Esophagus mucosa (tissue), 1 donor: ENCODE measurements at places on chromosomes 3 and 15. TPM values are rescaled to one million over a fixed set of nuclear protein-coding genes. Genes with fewer than 3 reads are reported as not detected.

DNA sequence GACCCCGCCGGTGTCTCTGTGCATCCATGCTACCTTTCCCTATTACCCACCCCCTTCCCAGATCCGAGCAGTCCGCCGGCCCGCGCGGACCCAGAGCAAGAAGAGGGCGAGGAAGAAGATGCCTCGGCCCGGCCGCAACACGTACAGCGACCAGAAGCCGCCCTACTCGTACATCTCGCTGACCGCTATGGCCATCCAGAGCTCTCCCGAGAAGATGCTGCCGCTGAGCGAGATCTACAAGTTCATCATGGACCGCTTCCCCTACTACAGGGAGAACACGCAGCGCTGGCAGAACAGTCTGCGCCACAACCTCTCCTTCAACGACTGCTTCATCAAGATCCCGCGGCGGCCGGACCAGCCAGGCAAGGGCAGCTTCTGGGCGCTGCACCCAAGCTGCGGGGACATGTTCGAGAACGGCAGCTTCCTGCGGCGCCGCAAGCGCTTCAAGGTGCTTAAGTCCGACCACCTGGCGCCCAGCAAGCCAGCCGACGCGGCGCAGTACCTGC lies 788 bp downstream of the FOXB1 start:
- ATAC-seq = no peak

DNA sequence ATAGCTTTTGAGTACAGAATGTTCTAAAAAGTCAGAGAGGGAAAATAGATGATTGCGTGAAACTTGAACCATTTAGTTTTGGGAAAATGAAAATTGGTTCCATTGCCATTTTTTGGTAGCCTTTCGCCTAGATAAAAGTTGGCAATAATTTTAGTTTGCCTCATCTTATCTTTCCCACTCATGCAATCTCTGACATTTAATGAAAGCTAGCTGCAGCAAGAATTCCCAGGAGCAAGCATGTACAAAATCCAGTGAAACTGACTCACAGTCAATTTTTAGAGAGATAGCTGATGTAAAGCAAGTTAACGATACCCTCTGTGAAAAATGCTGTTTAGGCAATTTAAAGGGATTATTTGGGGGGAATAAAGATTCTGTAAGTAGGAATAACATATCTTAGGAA lies 797.4 kb downstream of the GRM7 start:
- no peak for ATAC-seq

DNA sequence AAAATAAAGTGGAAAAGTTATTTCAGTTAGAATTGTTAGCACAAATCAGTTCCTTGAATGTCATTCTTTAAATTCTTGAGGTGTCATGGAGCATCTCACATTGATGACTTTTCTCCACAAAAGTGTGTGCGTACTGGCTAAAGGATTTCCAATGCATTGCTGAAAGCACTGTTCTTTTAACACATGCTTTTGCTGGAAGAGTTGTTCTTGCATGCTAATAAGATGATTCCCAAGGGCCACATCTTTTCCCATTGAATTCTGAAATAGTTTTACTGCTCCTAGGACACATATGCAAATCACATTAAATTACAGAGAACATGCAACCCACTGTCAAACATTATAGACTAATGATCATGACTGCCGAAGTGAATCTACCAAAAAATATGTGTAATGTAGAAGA lies 516.3 kb upstream of the CADM2 start:
- ATAC-seq = no peak

- ATAC-seq = peak; percentile 87
Measured at GRCh38 chr3:9946112-9947024, 5.8 kb downstream of the PRRT3 start.

- no peak for ATAC-seq
Measured at GRCh38 chr3:20218215-20218614, 32.2 kb upstream of the SGO1 start.

DNA sequence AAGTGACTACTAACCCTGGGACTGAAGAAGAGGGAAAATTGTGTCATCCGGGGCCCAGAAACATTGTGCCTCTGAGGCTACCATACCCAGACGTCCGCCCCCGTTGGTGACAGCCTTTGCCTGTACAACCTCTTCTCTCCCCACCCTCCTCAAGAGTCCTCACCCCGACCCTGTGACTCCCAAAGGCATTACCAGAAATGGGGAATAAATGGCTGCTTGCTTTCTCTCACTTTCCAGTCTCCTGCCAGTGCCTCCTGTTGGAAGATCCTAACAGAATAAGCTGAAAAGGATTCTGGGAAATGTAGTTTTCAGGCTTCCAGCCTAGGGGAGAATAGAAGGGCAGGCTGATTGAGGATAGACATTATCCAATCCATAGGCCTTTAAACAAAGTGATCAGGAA lies 30.8 kb upstream of the SLC25A36 start:
- ATAC-seq = no peak

GRCh38 chr15:43974852-43975251 lies 148.1 kb downstream of the WDR76 start:
- ATAC-seq = no peak

DNA sequence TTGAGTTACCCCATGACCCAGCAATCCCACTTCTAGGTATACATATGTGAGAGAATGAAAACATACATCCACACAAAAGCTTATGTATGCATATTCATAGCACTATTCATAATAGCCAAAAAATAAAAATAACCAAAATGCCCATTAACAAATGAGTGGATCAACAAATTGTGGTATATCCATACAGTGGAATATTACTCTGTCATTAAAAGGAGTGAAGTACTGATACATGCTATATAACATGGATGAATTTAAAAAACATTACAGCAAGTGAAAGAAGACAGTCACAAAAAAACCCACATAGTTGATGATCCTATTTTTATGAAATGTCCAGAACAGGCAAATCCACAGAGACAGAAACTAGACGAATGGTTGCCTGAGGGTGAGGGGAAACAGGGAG lies 5.2 kb downstream of the C3orf20 start:
- ATAC-seq = no peak

DNA sequence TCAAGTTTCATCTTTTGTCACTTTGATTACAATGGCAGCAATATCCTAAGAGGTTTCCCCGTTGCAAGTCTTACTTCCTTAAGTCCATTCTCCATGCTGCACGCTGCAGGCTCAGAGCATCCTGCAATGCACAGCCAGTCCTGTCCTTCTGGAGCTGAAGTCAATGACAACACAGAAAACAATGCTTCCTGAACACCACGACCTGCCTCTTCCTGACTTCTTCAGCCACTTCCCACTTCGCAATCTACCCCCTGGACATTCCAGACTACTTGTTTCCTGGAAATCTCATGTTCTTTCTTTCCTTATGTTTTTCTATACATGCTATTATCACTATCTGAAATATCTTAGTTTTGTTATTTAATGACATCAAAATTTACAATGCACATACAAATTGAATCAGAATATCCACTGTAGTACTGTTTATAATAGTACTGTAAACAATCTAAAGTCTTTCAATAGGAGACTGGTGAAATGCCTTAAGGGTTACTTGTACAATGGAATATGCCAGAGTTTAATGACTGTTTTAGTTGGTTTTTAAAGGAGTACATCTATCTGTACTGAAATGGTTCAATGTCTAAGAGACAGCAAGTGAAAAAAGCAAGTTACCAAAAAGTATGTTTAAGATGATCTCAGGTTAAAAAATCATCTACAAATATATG lies 113.7 kb upstream of the PRTG start:
- ATAC-seq = no peak

DNA sequence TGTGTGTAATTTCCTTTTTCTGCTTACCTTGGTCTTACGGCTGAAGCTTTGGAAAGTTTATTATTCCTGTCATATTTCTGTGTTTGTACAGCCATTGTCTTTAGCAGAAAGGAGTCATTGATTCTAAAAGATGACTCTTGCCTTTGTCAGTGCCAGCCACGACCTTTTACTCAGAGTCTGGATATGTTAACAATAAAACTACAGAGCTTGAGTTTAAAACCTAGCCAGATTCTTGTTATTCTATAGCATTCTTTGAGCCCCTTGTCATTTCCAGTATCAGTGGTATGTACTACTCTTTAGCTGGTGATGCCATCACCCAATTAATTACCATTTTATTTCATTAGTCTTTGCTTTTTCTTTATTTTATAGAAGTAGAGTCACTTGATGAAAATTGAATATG lies 142.4 kb downstream of the TCF12 start:
- ATAC-seq = no peak

DNA sequence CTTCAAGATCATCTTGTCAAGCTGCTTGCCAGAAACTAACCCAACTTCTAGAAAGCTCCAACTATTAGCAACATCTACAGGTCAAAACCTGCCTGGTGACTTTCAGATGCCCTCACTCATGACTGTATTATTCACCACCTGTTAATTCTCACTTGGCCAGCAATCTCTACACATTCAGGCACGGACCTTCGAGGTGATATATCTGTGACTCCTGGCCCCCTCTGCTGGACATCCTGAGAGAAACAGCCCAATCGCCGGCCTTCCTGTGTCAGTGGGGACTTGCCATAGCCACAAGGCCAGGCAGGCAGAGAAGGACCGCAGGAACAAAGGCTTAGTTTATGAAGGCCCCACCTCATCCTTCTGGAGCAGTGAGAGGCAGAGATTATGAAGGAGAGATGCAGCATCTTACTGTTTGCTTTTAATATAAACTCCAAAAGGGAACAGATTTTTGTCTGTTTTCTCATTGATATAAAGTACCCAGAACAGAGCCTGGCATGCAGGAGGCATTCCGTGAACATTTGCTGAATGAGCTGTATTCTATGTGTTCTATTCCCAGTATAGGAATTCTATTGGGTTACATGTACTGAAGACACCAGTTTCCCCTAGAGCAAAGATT lies 24.4 kb upstream of the OCA2 start:
- peak; percentile 98 for ATAC-seq

DZIP1L gene
- 2.4 TPM for total RNA-seq

CPEB1 gene
- 0.12 TPM for total RNA-seq

CEP19 gene
- 1.0 TPM for total RNA-seq

ZNF860 gene
- total RNA-seq = 2.9 TPM

SYNPR gene
- not detected for total RNA-seq

VPS39 gene
- 29.0 TPM for total RNA-seq

PLAAT1 gene
- total RNA-seq = 7.4 TPM

DNAJC13 gene
- total RNA-seq = 22.8 TPM

HOMER2 gene
- total RNA-seq = 26.3 TPM

TRH gene
- total RNA-seq = not detected

RTP4 gene
- 1.8 TPM for total RNA-seq
